NCI-H1092 (cell line): ENCODE measurements at places on chromosomes 1 and 21.

- DNase-seq = no peak
These were observed 28.8 kb downstream of the SNAP47 start for GRCh38 chr1:227764019-227764391.

DNA sequence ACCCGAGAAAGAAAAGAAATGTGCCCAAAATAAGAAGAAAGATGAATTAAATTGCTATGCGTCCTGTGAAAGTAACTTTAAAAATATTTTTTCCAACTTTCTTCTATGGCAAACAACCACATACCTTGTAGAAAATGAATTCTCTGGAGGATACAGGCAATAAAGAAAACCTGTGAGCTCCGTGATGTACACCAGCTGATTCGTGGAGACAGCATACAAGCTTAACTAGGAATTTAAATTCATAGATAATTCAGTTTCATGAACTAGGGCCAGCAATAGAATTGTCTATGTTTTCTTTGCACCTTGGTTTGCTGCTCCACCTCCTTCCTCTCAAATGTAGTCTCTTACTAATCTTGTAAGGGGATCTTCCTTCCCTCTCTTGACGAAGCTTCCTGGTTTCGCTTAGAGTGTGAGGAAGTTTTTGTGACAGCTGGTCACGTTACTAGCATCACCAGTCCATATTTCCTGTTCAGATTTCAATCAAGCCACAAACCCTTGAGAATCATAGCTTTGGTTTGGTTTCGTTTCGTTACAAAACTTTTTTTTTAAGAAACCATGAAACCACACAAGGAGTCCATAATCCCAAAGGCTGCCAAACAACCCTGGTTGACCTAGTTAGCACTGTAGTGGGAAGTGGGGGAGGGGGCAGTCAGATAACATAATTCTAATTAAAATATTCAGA, 35.8 kb downstream of the GREM2 start:
- no peak for DNase-seq

DNA sequence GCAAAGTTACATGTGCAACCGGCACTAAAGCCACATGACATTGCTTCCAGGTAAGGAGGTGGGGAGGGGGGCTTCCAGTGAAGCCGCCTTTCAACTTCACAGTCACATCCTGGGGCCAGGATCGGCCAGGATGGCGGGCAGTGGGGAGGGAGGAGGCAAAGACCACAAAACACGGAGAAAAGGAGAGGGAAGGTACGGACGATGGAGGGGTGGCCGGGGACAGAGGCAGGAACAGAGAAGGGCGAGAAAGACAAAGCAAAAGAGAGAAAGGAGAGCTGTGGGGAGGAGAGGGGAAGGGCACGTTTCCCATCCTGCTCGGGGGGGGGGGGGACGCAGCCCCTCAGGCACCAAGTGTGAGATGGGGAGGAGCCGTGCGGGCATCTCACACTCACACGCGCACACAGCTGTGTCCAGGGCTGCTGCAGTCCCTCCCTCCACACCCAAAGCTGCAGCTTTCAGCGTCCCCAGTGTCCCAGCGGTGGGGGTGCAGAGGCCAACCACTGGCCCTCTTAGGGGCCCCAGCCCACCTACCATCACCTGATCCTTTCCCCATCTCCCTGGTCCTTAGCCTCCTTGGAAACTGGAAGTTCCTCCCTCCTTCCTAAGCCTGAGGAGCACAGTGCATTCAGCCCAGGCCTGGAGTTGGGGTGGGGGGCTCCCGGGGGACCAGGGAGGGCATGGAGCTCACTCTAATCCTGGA, 2.4 kb downstream of the SH2D5 start:
- no peak for DNase-seq

GRCh38 chr21:37210130-37210529, 57.0 kb downstream of the VPS26C start:
- no peak for DNase-seq

DNA sequence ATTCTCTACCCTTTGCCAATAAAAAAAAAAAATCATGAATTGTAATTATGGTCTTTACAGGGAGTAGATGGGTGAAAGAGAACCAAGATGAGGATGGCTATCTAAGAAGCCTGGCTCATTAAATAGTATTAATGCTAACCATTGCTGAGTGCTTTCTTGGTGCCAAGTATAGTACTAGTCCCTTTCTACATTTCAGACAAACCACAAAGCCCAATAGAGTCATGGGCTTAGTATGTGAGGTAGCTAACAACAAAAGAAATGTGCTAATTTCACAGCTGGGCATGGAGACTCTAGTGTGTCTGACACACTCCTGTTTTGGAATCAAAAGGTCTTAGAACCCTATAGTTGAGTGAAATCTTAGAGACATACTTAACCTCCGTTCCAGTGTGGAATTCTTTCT, 84.5 kb upstream of the ESRRG start:
- no peak for DNase-seq

DNA sequence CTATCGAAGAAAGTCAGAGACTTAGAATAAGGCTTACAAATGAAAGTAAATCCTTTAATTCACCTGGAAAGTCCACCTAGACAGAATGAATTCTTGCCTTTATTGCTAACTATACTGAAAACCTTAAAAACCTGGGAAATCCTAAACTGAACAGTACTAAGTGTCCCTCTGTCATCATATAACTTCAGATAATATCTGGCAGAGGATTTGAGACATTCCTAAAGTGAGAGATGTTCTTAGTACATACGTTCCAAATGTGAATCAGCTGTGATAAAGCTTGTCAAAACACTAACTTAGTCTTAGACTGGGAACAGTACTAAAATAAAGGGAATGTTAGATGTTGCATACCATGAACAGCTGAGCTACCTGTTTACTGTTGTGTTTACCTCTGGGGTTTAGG, 121.7 kb downstream of the TNFSF18 start:
- DNase-seq = no peak

DNA sequence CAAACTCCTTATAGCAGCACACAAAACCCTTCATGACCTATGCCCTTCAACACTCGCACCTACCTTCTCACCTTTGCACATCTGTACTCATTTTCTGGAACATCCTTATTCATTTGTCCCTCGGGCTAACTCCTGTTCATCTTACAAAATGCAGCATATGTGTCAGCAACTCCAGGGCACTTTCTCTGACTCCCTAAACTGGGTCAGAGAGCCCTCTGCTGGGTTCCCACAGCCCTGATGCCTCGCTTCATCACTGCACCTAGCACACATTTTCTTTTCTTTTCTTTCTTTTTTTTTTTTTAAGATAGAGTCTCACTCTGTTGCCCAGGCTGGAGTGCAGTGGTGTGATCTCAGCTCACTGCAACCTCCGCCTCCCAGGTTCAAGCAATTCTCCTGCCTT, 54.0 kb downstream of the RAB3B start:
- DNase-seq = no peak

DNA sequence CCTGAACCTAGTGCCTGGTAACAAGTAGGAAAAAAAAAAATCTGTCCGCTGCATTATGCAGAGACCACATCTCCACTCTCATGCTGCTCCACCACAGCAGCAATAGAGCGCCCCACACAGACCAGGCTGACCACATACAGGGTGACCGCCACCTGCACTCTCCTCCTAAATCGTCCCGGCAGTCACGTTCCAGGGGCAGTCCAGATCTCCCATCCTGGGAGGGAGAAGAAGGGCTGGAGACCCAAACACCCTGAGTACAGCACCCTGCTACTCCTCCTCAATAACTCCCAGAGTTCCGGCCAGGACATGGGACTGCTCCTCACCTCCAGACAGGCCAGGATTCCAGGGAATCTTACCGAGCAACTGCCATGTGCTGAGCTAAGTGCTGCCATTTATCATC, 15.3 kb downstream of the URB1 start:
- no peak for DNase-seq

- no peak for DNase-seq
These were observed 2.1 kb downstream of the SLC22A15 start for GRCh38 chr1:115978292-115978941.

GRCh38 chr1:231628207-231628876, 1.8 kb downstream of the DISC1 start:
- no peak for DNase-seq

DNA sequence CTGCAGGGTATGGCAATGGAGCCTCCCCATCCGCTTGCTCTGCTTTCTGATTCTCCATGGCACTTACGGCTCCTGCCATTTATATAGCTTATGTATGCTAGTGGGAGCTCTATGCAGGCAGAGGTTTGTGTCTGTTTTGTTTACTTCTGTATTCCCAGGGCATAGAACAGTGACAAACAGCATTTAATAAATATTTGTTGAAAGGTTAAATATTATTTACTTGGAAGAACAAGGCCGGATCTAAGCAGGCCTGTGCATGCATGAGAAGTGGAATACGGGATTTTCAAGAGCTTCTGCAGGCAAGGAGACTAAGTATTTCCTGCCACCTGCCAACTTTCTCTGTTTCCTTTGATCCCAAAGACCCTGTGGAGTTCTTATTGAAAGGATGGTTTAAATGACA, 90.7 kb downstream of the XCL2 start:
- no peak for DNase-seq

- no peak for DNase-seq
These were observed 62.8 kb downstream of the PIK3CD start for GRCh38 chr1:9714257-9714718.

- DNase-seq = no peak
These were observed 15.6 kb downstream of the C1orf159 start for GRCh38 chr1:1100296-1100695.

DNA sequence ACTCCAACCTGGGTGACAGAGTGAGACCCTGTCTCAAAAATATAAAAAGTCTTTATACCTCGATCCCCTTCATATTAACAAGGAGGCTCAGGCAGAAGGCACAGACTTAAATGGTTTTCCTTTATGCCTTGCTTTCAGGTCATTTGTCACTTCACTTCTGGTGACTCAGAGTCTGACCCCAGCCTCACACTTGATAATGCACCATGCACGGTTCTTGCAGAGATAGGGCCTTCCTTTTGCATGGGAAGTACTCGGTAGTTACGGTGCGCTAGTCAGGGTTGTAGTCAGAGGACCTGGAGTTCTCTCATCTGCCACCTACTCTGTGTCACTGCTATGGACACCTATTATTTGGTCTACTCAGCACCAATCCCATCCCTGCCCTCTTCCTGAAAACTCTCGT, 43.6 kb upstream of the BMP8B start:
- DNase-seq = no peak

DNA sequence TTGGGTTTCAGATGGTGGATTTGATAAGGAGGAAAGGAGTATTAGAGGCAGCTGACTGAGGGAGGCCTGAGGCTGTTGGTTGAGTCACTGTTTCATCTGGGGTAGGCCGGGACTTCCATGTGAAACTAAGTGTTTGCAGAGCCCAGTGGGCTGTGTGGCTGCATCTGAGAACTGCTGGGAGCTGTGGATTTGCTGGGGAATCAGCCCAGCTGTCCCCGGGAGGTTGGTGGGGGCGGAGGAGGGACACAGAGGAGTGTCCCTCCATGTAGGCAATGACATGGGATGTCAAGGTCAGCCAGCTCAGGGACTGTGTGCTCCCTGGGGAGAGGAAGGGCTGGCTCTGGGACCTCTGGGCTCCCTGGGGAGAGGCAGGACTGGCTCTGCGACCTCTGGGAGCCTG, 36.4 kb downstream of the SLC2A7 start:
- no peak for DNase-seq

DNA sequence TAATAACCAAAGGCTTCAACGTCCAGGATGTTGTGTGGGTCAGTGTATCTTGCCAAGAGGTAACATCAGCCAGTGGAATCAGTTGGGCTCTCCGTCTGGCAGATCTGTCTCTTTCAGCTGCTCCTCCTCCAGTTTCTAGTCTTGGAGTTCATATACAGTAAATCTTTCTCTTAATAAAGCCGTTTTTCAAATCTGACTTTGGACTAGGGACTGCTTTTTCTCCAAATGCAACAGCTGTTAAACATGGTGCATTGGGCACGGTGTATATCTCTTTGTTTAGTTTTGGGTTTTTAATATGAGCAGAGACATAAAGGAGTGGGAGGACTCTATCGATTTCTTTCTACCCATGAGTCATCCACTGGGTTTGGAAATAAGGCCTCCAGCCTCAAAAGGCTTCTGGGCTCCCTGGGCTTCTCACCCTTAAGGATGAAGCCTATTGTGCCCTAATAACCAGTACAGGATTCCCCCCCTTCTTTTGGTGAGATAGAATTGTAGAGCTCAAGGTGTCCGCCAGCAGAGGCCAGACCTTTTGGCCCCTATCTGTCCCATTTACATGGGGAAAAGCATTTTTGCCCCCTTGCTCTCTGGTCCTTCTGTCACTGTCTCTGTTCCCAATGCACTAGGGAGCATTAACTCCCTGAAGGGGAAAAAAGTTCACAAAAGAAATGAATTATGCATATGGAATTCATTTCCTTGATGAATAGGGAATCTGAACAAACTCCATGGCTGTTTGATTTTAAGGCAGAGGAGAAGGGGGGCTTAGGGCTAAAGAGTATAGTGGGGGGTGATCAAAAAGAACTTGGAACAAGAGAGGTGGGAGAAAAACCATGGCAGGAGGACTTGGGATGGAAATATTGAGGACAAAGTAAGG, 86.0 kb downstream of the PBX1 start:
- DNase-seq = peak; percentile 39

- DNase-seq = no peak
These were observed 29.0 kb downstream of the BACE2 start for GRCh38 chr21:41196993-41197392.

- no peak for DNase-seq
These were observed 10.7 kb downstream of the MEF2D start for GRCh38 chr1:156489935-156490293.

DNA sequence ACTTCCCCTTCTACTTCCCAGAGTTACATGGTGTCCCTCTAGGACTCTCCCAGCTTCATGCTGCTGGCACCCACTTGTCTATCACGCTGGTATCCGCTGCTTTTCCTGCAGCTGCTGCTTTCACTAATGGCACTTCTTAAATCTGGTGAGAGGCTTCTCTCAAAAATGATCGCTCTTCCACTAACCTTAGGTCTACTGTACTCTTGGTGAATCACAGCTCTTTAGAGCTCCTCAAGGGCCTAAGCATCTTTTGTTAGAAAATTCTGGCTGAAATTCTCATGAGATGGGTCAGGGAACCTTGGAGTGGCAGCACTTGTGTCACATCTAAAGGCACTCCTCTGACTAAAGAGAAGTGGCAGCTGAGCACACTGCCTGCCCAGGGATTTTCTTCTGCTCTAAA, 32.1 kb downstream of the ZMYND12 start:
- DNase-seq = peak; percentile 67

GRCh38 chr1:223776075-223776814, 63.9 kb downstream of the CAPN2 start:
- no peak for DNase-seq

GRCh38 chr21:31929548-31929947, 56.7 kb downstream of the HUNK start:
- DNase-seq = no peak

DNA sequence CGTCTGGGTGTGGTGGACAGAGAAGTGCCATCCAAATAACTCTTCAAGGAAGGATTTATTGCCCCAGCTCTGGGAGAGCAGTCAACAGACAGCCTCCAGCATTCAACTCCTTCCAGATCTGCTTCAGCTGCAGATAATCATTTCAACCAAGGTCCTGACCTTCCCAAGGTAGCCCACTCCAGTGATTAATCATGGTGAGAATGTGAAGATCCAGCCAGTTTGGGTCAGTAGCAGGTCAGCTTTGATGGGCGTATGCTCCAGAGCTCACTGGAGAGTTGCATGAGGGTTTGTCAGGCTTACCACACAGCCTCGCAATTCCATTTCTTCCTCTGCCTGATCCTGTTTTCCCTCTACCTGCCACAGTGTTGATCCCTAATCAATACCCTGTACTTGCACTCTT, 214.5 kb upstream of the ZRANB2 start:
- DNase-seq = no peak

- DNase-seq = no peak
These were observed 10.0 kb downstream of the SLX9 start for GRCh38 chr21:44949779-44950198.

GRCh38 chr1:29321176-29321575, 84.9 kb downstream of the PTPRU start:
- no peak for DNase-seq

- no peak for DNase-seq
These were observed 23.9 kb downstream of the ACKR1 start for GRCh38 chr1:159228554-159228953.
